ENCODE measurements at places on chromosomes 13 and 19.

DNA sequence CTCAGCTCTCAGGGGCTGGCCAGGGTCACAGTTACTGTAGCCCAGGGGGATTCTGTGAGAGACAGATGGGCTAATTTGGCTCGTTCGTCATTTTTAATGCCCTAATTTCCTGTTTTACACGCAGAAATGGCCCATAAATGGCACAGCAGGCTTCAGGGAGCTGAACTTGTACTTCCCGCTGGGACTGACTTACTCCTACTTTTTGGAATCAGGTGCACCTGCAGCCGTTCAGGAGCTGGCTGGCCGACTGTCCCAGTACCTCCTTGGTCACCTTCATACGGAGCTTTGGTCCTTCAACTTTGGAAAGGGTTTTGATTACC lies 62.4 kb upstream of the URI1 start:
- no peak for DNase-seq

DNA sequence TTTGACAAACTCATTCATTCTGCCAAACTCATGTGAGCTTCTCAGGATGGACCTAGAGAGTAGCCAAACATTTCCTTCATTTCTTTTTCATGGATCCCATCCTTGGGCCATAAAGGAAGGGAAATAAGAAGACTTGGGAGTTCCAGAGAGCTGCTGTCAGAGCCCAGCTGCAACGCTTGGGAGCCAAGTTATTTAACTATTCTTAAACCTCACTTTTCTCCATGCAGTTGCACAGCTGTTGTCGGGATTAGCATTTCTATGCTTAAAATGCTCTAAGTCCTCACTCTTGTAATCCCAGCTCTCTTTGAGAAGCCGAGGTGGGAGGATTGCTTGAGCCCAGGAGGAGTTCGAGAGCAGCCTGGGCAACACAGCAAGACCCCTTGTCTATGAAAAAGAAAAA lies 11.7 kb upstream of the CASP14 start:
- no peak for DNase-seq

GRCh38 chr19:15588265-15588664 lies 26.8 kb upstream of the CYP4F8 start:
- no peak for DNase-seq

- DNase-seq = no peak
These were observed 158.7 kb downstream of the SLC7A1 start for GRCh38 chr13:29436721-29437280.

DNA sequence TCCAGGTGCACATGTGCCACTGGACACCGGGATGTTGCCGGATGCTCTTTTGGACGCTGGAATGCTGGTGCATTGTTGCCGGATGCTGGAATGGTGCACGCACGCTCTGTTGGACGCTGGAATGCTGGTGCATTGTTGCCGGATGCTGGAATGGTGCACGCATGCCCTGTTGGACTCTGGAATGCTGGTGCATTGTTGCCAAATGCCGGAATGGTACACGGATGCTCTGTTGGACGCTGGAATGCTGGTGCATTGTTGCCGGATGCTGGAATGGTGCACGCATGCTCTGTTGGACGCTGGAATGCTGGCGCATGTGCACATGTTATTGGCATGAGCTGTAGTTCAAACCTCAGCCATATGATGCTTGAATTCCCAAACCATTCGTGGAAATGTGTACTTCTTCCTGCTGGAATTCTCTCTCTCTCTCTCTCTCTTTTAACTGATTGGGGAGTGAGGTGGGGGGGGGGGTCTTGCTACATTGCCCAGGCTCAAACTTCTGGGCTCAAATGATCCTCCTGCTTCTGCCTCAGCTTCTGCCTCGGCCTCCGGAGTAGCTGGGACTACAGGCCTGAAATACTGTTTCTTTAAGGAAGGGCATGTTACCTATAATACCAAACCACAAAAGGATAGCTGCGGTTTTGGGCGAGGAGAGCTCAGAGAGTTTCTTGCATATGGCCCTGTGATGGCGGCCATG lies 1.2 kb upstream of the MCF2L start:
- no peak for DNase-seq

DNA sequence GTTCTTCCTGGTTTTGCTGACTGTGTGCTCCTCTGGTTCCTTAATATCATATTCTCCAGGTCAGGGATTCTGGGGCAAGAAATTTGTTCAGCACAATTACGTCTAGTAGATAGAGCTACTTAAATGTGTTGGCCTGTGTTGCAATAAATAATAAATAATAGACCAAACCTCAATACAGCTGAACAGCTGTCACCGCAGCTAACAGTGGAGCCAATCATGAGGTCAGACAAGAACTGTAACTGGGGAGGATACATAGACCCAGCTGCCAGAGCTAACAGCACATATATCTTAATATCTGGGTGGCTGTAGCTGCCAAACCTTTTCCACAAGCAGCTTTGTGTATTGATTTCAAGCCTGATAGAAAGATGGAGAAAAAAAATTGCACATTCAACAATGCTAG lies 1596.3 kb upstream of the PCDH20 start:
- no peak for DNase-seq

DNA sequence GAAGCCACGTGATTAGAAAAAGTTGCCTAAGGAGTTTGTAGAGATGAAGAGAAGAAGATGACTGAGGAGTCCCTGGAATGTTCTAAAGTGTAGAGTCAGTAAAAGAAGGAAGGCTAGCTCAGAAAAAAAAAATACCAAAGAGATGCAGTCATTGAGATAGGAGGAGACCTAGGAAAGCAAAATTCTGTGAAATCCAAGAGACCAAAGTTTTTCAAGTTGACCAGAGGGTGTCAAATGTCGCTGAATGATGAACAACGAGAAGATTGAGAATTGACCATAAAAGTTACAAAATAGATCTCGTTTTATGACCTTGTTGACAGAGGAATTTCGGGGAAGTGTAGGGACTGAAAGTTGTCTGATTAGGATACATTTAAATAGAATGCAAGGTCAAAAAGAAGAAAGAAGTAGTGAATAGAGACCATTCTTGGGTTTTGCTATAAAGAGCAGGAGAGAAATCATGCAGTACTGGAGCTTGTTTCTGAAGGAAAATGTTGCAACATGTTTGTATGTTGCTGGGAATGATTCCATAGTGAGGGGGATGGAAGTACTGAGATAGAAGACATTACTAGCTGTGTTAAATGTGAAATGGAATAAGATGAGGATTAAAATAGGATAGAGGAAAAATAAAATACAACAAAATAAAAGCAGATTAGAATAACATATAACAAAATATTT lies 30.2 kb upstream of the HTR2A start:
- DNase-seq = no peak

DNA sequence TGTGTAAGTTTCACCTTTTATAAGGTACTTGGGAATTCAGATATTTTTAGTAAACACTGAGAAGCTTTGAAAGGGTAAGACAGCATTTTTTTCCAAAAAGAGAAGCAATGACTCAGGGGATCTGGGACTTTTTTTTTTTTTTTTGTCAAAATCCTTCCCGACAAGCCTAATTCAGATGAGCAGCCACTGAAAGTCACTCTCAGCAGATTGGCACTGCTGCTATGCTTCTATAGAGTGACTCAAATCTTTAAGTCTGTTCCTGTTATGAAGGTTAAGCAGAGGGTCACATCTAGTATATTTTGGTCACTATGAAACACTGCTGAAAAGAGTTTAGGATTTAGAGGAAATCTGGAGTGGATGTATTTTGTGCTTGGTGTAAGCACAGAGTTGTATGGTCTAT lies 571.1 kb downstream of the MYO16 start:
- DNase-seq = no peak

DNA sequence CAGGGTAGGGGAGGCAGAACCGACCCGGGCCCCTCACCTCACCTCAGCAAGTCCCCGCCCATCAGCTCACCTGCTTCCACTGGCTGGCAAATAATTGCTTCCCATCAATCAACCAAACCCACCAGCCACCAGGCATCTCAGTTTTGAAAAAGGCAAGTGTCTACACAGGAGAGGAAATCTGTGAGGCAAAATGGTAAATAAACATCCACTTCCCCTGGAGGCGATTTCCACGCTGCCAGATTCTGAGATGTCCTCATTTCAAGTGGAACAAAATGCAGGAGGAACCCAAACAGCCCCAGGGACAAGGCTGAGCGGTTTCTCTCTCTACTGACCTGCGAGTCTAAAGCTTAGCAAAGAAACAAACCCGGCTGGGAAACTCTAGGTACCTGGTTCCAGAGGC lies 117.5 kb downstream of the CRYL1 start:
- DNase-seq = no peak

DNA sequence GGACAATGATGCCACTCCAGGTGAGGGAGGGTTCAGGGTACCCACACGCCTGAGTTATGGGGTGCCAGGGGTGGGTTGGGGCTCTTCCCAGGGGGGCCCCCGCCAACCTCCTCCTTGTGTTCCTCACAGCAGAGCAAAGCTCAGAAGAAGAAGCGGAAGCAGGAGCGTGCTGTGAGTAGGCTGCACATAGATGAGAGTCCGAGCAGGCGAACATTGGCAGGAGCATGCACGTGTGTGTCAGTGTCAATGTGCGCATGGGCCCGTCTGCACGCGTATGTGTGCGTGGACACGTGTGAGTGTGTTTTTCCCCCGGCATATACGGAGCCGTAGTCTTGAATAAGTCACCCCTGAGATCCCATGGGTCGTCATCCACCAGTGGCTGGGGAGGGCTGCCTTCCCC lies 12.4 kb upstream of the USE1 start:
- DNase-seq = no peak

Data from activated T-cell treated with anti-CD3 and anti-CD28 coated beads for 1 hour (primary cell).